ENCODE measurements at places on chromosomes 2 and 18. TPM values are rescaled to one million over a fixed set of nuclear protein-coding genes. Genes with fewer than 3 reads are reported as not detected.
A peak's percentile ranks its signal among the peaks of the same experiment; 100 is the strongest.

The MC5R gene
- total RNA-seq = not detected

The STAT4 gene
- total RNA-seq = 5.8 TPM

The LYPD6 gene
- 0.47 TPM for total RNA-seq

The MAL gene
- total RNA-seq = 13.4 TPM

The FRZB gene
- total RNA-seq = 2.9 TPM

DNA sequence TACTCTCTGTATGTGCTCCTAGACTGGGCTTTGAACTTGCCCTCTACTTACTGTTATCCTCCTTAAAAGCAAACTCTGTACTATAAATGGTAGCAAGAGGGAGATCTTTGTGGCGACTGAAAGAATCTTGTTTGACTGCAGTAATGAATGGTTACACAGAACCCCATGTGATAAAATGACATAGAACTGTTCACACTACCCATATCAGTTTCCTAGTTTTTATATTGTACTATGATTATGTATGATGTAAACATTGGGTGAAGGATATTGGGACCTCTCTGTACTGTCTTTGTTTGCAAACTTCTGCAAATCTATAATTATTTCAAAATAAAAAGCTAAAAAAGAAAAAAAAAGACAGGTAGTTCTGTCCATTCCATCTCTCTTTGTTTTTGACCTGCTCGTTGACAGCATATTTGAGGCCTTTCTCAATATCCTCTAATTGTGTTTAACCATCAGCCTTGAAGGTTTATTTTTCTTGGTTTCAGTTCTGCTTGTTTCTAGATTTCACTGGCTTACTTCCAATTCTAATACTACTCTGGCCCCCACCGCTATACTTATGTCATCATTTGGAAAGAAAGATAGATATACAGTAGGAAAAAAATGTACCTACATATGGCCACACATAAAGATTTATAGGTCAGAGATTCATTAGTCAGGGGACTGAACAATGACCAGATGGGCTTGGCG, 79.2 kb upstream of the MYO3B start:
- no peaks in the 10 kb centered on the region for H3K36me3 ChIP-seq
- H3K27me3 ChIP-seq = no peaks in the 10 kb centered on the region
- H3K27ac ChIP-seq = no peak overlapping the region

DNA sequence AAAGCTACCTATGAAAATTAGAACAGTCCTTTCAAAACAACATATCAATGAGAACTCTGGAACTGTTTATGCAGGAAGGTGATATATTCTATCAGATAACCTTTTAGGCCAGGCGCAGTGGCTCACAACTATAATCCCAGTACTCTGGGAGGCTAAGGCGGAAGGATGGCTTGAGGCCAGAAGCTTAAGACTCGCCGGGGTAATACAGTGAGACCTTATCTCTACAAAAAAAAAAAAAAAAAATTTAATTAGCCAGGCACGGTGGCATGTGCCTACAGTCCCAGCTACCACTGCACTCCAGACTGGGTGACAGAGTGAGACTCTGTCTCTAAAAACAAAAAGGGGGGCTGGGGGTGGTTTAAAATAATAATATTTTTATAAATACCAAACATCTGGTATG, 77.9 kb downstream of the OSBPL1A start:
- H3K27me3 ChIP-seq = no peaks in the 10 kb centered on the region
- H3K36me3 ChIP-seq = no peaks in the 10 kb centered on the region
- DNase-seq = no peak
- no peaks in the 10 kb centered on the region for H3K4me1 ChIP-seq
- H3K4me3 ChIP-seq = no peak overlapping the region
- no peak overlapping the region for H3K27ac ChIP-seq

DNA sequence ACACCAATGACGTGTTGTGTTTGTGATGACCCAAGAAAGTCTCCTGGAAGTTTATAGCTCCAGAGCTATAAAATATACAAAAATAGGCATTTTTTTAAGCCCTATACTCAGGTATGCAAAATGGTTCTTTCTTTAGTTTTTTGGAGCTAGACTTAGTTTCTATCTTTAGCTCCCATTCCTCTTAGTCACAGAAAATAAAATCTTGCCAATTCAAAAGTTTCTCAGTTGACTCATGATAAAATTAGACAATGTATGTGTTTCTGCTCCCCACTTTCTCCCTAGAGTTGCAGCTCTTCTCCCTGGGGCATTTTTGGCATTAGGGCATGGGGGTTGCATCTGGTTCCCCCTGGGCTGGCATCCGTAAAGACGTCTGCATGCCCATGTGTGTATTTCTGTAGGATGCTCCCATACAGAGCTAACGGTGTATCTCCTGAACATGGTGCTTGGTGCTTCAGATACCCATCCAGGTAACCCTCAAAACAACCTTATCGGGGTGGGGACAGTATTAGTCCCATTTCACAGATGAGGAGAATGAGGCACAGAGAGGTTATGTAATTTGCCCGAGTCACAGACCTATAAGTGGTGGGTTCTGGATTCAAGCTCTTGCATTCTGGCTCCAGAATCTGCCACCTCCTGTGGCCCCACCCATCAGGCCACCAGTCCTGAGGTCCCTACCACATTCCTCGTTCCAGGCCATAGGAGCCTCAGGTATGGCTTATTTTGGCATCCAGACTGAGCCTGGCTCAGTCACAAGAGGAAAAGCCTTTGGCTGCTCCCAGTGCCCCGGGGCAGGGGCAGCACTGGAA, 43.1 kb upstream of the ASAP2 start:
- no peak for DNase-seq
- no peak overlapping the region for H3K4me3 ChIP-seq
- no peaks in the 10 kb centered on the region for H3K27me3 ChIP-seq
- peaks cover 16% of the 10 kb centered on the region for H3K4me1 ChIP-seq
- no peak overlapping the region for H3K27ac ChIP-seq
- no peaks in the 10 kb centered on the region for H3K36me3 ChIP-seq

GRCh38 chr2:56130463-56131070, 53.2 kb upstream of the CCDC85A start:
- no peaks in the 10 kb centered on the region for H3K4me1 ChIP-seq
- no peaks in the 10 kb centered on the region for H3K36me3 ChIP-seq
- no peaks in the 10 kb centered on the region for H3K27me3 ChIP-seq
- no peak overlapping the region for H3K27ac ChIP-seq

GRCh38 chr2:14978845-14979244, 346.3 kb downstream of the LRATD1 start:
- H3K4me3 ChIP-seq = no peak overlapping the region
- H3K27ac ChIP-seq = no peak overlapping the region
- no peak for DNase-seq

DNA sequence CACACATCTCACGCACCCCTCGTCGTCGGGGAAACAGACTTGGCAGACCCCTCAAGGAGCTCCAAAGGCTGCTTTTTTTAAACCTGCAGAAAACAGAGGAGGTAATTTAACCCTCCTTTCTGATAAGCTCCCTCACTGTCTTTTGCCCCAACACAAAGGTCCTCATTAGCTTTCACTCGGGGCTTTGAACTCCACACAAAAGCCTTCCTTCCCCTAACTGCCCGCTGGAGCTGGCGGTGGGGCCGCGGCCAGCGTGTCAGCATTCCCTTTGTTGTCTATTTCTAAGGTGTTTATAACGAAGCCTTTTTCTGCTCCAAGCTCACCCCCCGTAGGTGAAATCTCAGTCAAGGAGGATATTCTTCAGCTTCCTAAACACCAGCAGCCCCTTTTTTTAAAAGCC, 43.5 kb upstream of the ID2 start:
- H3K4me1 ChIP-seq = peaks cover 17% of the 10 kb centered on the region
- H3K4me3 ChIP-seq = no peak overlapping the region
- no peaks in the 10 kb centered on the region for H3K36me3 ChIP-seq

DNA sequence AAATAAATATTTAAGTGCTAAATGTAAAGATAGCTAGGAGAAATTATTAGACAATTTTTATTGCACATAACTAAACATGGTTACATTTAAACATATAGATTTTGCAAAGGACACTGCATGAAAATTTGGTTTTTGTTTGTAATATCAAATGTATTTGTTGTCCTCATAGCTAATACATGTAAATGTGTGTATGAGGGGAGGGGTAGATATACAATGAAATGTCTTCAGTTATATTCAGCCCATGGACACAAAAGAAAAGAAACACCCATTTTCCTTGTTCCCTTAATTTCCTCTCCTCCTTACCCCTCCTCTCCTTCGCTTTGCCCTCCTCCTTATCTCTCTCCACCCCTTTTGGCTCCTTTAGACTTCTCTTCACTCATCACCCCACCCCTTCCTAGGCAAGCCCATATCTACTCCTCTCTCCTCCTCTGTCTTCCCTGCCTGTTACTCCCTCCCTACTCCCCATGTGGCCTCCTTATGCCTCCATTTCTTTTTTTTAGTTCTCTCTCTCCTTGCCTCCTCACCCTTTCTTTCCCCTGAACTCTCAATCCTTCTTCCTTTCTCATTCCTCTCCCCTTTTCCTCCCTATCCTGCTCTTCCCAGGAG, 1.4 kb downstream of the COL3A1 start:
- DNase-seq = no peak
- no peaks in the 10 kb centered on the region for H3K4me1 ChIP-seq
- peak overlapping the region; percentile 7 for H3K27ac ChIP-seq
- H3K36me3 ChIP-seq = no peaks in the 10 kb centered on the region
- no peaks in the 10 kb centered on the region for H3K27me3 ChIP-seq
- peak overlapping the region; percentile 48 for H3K4me3 ChIP-seq

- no peak for DNase-seq
- no peaks in the 10 kb centered on the region for H3K27me3 ChIP-seq
- no peaks in the 10 kb centered on the region for H3K4me1 ChIP-seq
- H3K4me3 ChIP-seq = no peak overlapping the region
- H3K27ac ChIP-seq = no peak overlapping the region
Observed at GRCh38 chr2:122748552-122749011, 993.1 kb downstream of the TSN start.

- no peaks in the 10 kb centered on the region for H3K27me3 ChIP-seq
- H3K4me1 ChIP-seq = no peaks in the 10 kb centered on the region
- no peak overlapping the region for H3K27ac ChIP-seq
- no peak for DNase-seq
Observed at GRCh38 chr2:203743441-203743981, 37.1 kb downstream of the CD28 start.
